ENCODE measurements at places on chromosomes 7 and 10. TPM values are rescaled to one million over a fixed set of nuclear protein-coding genes. Genes with fewer than 3 reads are reported as not detected.
A peak's percentile ranks its signal among the peaks of the same experiment; 100 is the strongest.

The PAPOLB gene
- total RNA-seq = 0.07 TPM

DNA sequence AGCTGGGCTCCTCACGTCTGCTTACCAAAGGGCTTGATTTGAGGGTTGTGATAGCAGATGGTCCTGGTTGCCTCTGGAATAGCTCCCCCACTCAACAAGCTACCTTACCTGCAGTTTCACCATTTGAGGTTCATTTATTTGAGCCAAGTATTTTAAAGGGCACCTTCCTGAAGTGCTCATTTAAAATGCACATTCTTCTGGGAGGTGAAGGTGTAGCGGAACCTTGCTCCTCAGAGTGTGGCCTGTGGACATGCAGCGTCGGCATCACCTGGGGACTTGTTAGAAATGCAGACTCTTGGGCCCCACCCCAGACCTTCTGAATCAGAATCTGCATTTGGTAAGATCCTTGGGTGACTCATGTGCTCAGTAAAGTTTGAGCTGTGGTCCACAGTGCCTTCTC lies 2.3 kb downstream of the CDH23 start:
- H3K36me3 ChIP-seq = no peaks in the 10 kb centered on the region
- DNase-seq = no peak
- H3K4me1 ChIP-seq = peaks cover 17% of the 10 kb centered on the region
- H3K27me3 ChIP-seq = no peaks in the 10 kb centered on the region
- H3K4me3 ChIP-seq = no peak overlapping the region
- H3K27ac ChIP-seq = no peak overlapping the region

GRCh38 chr10:133279326-133280226 lies 2.9 kb upstream of the ADAM8 start:
- H3K27ac ChIP-seq = peak overlapping the region; percentile 12
- H3K27me3 ChIP-seq = no peaks in the 10 kb centered on the region

The UCN3 gene
- not detected for total RNA-seq

DNA sequence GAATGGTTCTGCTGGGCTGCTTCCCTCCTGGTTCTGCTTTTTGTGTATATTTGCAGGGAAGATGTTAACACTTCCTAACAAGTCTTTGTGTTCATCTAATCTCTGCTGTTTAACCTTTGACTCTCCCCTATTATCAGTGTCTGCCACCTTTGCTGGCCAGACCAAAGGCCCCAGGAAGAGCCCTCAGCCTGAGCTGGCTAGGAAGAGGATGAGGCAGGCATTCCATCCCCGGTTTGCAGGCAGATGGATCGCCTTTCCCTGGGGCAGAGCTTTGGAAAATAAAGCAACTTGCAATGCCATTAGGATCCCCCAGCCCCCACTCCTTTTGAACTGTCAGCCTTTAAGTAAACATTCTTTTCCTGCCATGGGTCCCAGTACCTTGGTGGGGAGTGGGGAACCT lies 19.0 kb downstream of the DPCD start:
- H3K4me1 ChIP-seq = no peaks in the 10 kb centered on the region
- H3K4me3 ChIP-seq = no peak overlapping the region
- no peak for DNase-seq
- peaks cover 53% of the 10 kb centered on the region for H3K36me3 ChIP-seq
- no peaks in the 10 kb centered on the region for H3K27me3 ChIP-seq

DNA sequence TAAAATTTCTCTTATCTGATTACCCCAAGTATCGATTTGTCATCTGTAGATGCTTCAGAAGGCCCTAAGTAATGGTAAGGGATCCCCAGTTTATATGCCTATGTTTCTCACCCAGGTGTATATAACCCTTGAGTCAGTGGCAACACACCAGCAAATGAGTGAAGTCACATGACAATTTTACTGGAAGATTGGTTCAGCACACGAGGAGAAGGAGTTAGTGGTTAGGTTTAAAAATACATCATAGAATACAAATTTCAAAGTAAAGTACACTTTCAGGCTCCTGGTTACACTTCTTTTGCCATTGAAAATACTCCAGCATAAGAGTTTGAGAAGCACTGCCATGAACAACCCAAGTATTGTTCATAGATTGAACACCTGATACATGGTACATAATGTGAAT lies 29.7 kb upstream of the CAPZA2 start:
- no peaks in the 10 kb centered on the region for H3K36me3 ChIP-seq
- no peak overlapping the region for H3K27ac ChIP-seq
- H3K27me3 ChIP-seq = no peaks in the 10 kb centered on the region
- no peak for DNase-seq

DNA sequence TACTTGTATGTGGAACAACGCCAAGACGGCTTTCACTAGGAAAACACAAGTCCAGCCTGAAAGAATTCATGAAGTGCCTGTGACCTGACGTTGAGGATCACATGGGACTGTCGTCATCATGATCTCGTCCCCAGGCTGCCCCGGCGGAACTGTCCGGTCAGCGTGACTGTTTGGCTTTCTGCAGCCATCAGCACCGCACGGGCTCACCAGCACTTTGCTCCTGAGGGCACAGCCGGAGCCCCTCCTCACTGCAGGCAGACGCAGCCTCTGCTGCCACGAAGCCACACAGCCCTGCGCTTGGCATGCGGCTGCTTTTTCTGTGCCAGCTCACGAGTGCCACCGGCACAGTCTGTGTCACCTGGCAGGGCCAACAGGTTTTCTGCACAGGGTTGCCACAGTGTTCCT lies 9.4 kb upstream of the GET4 start:
- H3K36me3 ChIP-seq = peaks cover 54% of the 10 kb centered on the region
- H3K27ac ChIP-seq = no peak overlapping the region

The CFAP69 gene
- 0.29 TPM for total RNA-seq

DNA sequence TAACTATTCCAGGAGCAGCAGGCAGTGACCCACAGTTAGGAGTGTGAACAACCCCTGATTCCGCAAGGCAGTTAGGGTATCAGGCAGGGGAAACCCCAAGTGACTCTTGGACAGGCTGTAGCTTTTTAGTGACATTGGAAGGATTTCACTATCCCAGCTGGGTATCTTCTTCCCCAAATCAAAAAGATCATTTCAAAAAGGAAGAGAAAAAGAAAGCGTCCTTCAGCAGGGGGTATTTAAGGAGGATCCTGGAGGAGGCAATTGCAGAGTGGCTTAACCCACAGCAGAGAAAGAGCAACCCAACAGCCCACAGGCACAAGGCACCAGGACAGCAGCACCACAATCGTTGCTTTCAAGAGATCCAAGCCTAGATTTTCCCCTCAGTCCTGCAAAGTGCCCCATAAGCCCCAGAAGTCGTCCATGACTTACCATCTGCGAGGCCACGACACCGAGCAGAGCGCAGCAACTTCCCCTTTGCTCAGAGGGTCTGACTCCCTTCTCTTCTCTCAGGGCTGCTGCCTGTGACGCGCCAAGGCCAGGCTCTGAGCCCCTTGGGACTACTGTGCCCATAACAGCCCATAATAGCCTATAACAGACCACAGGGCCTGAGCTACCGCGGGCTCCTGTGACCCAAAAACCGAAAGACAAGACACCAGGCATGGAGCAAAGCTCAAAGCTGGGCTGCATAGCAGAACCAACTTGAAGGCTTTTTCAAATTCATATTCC lies 19.8 kb downstream of the PIK3AP1 start:
- peak; percentile 95 for DNase-seq
- H3K36me3 ChIP-seq = peaks cover 7% of the 10 kb centered on the region
- peak overlapping the region; percentile 81 for H3K4me3 ChIP-seq
- peaks cover 81% of the 10 kb centered on the region for H3K4me1 ChIP-seq
- no peaks in the 10 kb centered on the region for H3K27me3 ChIP-seq

The STAM gene
- 31.6 TPM for total RNA-seq

The PIP gene
- not detected for total RNA-seq

DNA sequence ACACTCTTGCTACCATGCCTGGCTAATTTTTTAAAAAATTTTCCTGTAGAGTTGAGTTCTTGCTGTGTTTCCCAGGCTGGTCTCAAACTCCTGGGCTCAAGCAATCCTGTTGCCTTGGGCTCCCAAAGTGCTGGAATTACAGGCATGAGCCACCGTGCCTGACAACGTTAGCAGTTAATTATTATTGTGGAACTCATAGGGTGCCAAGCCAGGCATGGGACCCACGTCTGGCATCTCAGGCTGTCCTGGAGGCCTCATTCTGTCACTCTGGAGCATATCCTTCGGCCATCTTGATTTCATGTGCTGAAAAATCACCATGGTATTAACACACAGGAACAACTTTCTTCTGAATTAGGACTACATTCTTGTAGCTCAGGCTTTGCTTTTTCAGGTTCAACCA lies 21.5 kb downstream of the STOX1 start:
- H3K27ac ChIP-seq = no peak overlapping the region
- DNase-seq = no peak
- no peaks in the 10 kb centered on the region for H3K4me1 ChIP-seq
- H3K27me3 ChIP-seq = no peaks in the 10 kb centered on the region

DNA sequence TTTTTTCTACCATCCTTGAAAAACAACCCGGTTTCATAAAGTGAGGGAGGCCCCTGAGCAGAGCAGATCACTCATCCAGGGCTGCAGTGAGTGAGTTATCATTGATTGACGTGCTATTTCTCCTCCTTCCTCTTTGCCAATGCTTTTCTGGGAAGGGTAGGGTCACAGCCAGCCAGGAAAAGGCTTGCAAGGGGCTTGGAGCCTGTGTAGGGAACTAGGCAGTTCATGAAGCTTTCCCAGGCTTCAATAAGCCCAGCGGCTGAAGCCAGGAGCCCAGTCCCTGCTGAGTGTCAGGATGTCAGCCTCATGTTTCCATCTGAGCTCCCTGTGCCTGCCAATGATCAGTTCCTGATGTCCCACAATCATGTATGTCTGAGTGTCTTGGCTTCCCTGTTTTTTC lies 584.7 kb downstream of the GALNT17 start:
- DNase-seq = no peak
- H3K36me3 ChIP-seq = no peaks in the 10 kb centered on the region
- H3K4me3 ChIP-seq = no peak overlapping the region
- H3K27ac ChIP-seq = no peak overlapping the region
- no peaks in the 10 kb centered on the region for H3K27me3 ChIP-seq
- H3K4me1 ChIP-seq = no peaks in the 10 kb centered on the region

DNA sequence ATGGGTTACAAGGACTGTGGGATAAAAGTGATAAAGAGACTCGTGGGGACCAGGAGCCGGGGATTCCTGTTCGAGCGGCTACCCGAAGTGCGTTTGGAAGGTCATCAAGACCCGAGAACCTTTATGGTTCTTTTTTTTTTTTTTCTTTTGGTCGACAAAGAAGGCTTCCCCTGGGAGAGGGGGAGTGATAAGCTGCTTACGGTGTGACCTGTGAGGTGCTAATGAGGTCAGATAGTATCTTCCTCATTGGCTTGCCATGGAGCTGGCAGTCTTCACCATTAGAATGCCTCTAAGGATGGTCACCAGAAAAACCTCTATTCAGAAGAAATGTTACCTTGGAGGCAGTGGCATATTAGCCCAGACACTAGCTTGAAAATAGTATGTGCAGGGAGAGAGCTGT lies 92.3 kb upstream of the STEAP4 start:
- no peak overlapping the region for H3K27ac ChIP-seq

DNA sequence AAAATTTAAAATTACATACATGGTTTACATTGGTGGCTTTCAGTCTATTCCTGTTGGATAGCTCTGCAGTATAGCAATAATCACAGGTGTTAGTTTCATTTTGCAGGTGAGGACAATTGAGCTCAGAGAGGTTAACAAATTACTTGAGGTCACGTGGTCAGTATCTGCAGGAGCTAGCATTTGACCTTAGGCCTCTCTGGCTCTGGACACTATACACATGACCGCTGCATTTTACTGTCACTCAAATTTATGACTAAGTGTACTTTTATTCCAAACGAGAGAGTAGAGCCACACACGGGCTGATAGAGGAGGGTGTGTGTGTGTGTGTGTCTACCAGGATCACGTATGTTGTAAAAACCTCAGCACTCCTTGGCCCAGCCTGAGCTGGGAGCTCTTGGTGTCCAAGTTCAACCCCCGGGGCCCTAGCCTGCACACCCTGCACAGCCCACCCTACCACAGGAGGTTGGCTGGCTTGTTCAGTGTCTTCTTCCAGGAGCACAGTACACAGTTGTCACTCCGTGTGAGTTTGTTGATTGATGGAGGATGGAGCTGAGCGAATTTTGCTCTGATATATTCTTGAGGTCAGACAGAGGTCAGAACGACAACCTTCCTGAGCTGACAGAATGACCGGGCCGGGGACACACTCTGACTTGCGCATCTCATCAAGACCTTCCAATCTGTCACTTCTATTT lies 272.7 kb downstream of the GFRA1 start:
- no peak for DNase-seq
- no peak overlapping the region for H3K4me3 ChIP-seq
- H3K36me3 ChIP-seq = no peaks in the 10 kb centered on the region
- H3K4me1 ChIP-seq = no peaks in the 10 kb centered on the region
- no peak overlapping the region for H3K27ac ChIP-seq

The TUBAL3 gene
- total RNA-seq = not detected

DNA sequence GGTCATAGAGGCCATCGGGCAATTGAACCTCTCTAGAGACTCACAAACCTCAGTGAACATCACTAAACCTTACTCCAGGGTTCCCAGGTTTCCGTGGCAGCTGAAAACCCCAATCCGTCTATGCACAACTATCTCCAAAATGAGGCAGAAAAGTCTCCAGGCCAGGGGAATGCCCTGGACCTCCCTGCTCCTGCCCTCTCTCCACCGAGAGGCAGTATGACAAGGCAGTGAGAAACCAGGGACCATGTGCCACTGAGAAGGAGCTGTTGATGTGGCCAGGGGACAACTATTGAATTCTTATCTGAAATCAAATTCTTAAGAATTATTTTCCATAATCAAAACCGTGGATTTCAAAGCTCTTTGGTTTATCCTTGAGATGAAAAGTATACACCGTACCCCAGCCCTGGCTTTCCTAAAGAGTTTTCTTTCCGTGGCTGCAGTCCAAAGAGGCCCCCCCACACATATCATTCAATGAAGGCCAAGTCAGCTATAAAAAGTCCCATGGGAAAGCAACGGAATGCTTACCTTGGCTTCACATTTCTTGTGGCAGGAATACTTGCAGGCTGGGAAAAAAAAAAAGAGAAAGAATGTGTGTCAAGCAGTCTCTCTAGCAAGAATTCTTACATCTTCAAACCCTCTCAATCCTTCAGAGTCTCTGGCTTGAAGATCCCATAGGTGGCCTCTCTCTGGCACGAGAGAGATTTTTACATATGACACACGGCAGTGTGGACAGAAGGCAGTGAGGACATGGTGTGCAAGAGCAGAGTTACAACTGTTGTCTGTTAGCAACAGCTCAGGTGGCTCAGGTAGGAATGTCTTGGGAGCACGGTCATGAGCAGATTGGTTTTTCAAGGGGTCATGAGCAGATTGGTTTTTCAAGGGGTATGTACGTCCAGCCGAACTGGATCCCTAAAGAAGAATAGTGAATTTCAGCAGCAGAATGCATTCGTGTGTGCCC lies 75.2 kb downstream of the TNS3 start:
- peaks cover 13% of the 10 kb centered on the region for H3K36me3 ChIP-seq
- no peak overlapping the region for H3K4me3 ChIP-seq
- no peaks in the 10 kb centered on the region for H3K4me1 ChIP-seq
- H3K27ac ChIP-seq = no peak overlapping the region
- H3K27me3 ChIP-seq = no peaks in the 10 kb centered on the region

The TAS2R4 gene
- total RNA-seq = 5.4 TPM

- no peaks in the 10 kb centered on the region for H3K27me3 ChIP-seq
- no peak overlapping the region for H3K4me3 ChIP-seq
- H3K36me3 ChIP-seq = no peaks in the 10 kb centered on the region
- H3K4me1 ChIP-seq = no peaks in the 10 kb centered on the region
- DNase-seq = no peak
Observed at GRCh38 chr10:86099542-86100334, 266.9 kb downstream of the GRID1 start.

GRCh38 chr10:8398771-8399170 lies 344.3 kb downstream of the GATA3 start:
- no peaks in the 10 kb centered on the region for H3K4me1 ChIP-seq
- no peak overlapping the region for H3K4me3 ChIP-seq
- no peak for DNase-seq
- no peaks in the 10 kb centered on the region for H3K27me3 ChIP-seq
- no peak overlapping the region for H3K27ac ChIP-seq
- H3K36me3 ChIP-seq = no peaks in the 10 kb centered on the region

The VSTM4 gene
- total RNA-seq = not detected
